Suppressor macrophage (primary cell): ENCODE measurements at places on chromosomes 3 and 15.

DNA sequence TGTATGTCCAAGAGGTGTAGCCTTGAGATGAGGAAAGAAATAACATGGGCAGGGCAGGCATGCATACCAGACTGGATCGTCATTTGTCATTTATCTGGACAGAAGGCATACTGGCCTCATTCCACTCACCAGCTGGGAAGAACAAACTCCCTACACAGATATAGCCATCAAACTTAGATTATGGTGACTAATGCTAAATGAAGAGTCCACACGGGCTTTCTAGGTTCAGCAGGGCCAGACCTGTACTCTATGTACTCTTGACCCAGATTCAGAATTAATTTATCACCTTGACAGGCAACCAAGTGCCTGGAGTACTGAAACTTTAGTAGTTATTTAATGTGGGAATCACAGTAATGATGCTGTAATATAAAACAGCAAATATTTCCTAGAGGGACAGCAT lies 164.3 kb upstream of the IL12A start:
- no peak for DNase-seq

DNA sequence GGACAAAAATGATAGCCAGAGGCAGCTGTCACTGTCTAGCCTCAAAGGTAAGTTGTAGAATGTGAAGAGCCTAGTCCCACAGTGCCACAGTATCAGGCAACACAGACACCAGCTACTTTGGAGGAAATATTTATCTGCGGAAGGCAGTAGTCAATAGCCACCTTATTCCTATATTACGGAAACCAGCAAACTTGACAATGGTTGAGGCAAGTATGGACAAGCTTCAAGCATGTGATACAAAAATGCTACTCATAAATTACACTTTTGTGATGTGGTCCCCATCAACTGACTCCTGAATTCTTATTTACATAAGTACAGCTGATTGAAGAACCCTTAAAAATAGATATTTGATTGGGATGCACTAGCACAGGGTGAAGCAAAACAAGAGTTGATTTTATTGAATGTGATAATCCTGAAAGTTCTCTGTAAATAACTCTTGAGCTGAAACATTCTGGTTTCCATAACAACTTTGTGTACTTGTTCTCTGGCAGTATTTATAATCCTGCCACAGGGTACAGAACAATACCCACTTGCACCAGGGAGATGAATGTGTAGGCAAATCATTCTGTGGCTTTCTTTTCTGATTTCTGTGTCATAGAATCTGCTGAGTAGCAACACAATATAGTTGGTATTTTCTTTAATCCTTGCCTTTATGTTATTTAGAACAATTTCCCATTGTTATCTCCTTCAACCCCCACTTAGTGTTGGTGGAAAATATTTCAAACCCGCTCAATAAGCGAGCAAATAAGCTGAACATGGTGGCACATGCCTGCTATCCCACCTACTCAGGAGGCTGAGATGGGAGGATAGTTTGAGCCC lies at the start of gene ANKUB1:
Gene ANKUB1, minus strand, starts transcription at position 103 of the 819 bp plus-strand sequence. CDS start 188 bp downstream, outside the sequence.
- DNase-seq: no peak

- DNase-seq: no peak
Measured at GRCh38 chr3:42094128-42094527, 3.0 kb downstream of the TRAK1 start.

DNA sequence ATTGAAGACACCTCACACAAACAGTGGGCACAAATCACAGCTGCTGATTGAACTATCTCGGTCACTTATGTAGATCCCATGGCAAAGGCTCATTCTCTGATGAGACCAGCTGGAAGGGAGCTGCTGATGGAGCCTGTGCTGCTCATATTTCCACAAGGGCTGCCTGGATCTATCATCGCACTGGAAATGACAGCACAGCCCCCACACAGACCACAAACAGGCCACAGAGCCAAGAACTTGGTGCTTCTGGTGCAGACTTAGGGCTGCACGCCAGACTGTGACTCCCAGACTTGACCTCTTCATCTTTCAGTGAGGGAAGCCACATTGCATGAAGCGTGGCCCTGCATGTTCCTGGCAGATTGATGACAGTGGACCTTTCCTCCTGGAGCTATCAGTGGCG lies 197.6 kb downstream of the MINAR1 start:
- no peak for DNase-seq

GRCh38 chr3:52147804-52148203 lies 6.4 kb downstream of the POC1A start:
- no peak for DNase-seq

DNA sequence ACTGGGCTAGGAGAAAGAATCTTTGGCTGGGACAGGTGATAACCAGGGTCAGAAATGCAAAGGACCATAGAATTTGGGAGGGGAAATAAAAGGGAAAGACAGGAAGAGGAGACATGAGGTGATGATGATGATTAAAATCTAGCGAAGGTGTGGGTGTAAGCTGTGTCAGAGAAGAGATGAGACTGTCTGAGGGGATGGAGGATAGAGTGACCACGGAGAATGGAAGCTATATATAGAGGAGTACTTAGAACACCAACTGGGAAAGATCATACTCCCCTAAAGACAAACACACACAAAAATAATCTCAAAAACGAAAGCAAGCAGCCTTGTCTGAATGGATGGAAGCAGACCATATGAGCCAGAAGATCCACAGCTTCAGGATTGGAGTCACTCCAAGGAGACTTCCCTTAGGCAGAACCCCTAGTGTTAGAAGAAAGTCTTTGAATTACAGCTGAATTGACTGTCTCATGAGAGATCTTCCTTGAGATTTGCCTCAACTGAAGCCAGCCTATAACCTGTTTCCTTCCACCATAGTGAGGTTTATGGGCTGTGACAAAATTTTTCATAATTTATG lies 115.2 kb upstream of the DAZL start:
- no peak for DNase-seq

GRCh38 chr3:28936154-28936553 lies 344.7 kb upstream of the RBMS3 start:
- no peak for DNase-seq

DNA sequence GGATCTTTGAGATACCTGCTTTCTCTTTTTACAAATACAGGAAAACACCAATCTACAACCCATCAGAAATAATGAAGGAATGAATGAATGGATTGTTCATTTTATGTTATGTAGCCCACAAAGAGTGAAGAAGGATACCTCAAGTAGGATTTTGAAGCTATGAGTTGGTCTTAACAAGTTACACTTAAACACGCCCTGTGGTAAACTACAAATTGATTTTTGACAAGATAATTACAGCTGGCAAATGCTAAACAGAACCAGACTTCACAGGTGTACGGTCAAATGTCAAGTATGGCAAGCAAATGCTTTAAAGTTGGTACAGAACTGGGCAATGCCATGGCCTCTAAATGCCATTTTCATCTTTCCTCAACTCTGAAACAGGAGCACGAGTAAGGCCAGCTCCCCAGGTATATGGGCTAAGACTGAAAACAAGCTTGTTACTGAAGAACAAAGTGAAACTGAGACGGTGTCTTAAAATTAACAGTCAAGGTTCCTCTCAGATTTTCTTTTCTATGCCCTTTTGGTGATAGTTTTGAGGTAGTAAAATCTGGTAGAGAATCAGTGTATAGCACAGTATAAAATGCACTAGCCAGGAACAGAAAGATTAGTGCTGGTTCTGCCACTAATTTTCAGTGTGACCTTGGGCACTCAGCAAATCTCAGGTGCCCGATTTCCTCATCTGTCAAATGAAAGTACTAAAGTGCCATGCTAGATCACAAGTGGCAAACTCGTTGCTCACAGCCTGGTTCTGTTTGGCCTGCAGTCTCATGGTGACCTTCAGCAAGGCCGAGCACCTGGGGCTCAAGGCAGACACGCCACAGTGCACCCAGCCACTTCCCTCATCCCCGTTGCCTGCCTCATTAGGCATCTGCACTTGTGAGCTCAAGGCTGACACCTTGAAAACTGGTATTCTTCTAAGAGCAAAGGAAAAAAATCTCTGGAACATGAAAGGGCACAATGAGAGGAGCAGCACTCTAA lies 9.5 kb downstream of the RUVBL1 start:
- DNase-seq: no peak
